ENCODE measurements at places on chromosomes 5 and 9.

GRCh38 chr9:97487107-97487506 is 14.4 kb upstream of the TMOD1 start:
- DNase-seq, result no peak

DNA sequence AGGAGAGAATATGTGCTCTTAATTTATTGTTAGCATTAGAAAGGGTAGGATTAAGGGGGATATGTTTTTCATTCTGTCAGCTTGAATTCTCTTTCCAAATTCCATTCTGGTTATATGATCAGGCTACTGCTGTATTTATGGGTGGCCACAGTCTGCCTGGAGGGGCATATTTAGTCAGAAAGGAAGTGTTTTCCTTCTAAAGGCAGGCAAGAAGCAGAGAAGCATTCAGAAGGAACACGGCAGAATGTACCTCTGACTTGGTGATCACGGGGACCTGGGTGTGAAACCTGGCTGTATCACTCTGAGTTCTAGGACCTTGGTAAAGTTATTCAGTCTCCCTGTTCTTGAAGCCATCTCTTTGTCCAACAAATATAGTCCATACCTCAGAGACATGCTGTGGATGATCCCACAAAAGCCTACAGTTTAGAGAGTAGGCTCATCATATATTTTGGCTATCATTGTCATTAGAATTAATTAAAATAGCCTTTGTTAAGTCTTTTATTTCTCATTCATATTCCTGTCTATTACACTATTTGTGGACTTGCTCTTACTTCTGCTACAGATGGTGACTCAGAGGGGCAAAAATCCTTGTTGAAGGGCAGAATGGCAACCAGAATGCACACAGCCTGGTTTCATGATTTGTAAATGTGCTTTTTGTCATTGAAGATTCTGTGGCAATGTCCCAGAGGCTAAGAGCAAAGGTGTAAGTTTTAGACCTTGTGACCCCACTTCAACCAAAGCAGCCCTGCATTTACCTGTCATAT is 2.7 kb downstream of the TNC start:
- no peak for DNase-seq

DNA sequence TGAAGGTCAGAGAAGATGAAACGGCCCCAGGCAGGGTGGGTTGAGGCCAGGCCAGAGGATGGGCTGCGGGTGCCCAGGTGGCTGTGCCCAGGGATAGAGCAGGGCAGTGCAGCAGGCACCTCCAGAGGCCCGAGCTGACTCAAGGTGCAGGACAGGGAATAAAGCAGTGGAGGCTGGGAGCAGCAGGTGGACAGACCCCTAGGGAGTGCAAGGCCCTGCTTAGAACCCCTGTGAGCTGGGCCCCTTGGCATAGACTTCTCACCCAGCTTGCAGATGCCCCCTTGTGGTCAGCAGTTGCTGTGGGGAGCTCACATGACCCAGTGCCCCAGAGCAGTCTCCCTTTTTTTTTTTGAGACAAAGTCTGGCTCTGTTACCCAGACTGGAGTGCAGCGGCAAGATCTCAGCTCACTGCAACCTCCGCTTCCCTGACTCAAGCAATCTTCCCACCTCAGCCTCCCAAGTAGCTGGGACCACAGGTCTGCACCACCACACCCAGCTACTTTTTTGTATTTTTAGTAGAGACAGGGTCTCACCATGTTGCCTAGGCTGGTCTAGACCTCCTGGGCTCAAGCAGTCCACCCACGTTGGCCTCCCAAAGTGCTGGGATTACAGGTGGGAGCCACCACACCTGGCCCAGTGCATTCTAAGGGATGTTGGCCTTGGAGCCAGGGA is 118.8 kb downstream of the WNK2 start:
- peak; percentile 5 for DNase-seq

- DNase-seq, result no peak
Observed at GRCh38 chr9:90296539-90296938, 346.1 kb downstream of the DIRAS2 start.

DNA sequence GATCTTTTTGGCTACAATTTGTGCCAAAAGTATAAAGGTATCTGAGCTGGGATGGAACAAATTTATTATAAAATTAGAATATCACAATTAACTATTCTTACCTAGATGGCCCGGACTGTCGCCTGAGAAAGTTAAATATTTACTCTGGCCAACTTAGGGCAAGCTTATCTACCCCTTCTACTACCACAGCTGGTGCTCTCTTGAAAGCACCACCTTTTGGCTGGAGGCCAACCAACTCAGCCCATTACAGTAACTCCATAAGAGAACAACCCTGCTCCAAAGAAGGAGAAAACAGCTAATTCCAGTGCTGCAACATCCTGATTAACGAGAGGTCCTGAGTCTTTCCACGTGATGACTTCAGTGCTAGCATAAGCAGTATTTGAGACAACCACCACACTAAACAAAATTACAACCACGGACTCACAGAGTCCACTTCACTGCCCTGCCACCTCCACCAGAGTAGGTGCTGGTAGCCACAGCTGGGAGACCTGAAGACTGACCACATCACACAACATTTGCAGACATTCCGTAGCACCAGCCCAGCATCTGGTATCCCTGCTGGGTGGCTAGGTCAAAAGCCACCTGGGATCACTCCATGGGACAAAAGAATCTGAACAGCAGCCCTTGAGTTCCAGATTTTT is 43.2 kb downstream of the RGMB start:
- peak; percentile 44 for DNase-seq

DNA sequence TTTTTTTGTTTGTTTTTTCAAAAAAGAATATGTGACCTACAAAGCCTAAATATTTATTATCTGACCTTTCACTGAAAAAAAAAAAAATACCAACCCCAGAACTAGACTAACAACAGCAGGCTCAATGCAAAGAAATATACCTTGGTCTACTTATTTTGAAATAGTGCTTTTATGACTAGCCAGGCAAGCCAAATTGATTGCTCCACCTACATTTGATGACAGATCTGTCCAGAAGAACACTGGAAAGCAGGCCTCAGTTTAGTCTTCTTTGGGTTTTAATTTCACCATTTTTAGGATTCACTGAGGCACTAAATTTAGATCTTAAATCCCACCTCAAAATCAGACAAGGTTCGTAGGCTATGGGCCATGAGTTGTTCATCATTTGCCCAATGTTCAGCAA is 97.3 kb downstream of the PLPP1 start:
- DNase-seq, result no peak

DNA sequence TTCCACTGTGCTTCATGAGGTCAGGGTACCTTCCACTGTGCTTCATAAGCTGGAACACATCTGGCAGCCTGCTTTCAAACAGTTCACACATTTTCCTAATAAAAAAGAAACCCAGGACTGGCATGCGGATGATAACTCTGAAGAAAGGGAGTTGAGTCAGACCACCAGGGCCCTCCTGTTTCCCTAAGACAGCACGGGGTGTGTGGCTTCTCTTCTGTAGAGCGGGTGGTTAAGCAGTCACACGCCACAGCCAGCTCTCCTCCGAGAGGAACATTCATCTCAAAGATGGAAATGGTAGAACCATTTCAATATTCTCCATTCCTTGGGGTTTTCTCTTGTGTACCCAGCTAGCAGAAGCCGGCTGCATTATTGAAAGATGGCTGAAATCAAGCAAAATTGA is 128.1 kb upstream of the LMX1B start:
- no peak for DNase-seq

GRCh38 chr5:163475411-163475810 is 15.0 kb downstream of the HMMR start:
- no peak for DNase-seq

DNA sequence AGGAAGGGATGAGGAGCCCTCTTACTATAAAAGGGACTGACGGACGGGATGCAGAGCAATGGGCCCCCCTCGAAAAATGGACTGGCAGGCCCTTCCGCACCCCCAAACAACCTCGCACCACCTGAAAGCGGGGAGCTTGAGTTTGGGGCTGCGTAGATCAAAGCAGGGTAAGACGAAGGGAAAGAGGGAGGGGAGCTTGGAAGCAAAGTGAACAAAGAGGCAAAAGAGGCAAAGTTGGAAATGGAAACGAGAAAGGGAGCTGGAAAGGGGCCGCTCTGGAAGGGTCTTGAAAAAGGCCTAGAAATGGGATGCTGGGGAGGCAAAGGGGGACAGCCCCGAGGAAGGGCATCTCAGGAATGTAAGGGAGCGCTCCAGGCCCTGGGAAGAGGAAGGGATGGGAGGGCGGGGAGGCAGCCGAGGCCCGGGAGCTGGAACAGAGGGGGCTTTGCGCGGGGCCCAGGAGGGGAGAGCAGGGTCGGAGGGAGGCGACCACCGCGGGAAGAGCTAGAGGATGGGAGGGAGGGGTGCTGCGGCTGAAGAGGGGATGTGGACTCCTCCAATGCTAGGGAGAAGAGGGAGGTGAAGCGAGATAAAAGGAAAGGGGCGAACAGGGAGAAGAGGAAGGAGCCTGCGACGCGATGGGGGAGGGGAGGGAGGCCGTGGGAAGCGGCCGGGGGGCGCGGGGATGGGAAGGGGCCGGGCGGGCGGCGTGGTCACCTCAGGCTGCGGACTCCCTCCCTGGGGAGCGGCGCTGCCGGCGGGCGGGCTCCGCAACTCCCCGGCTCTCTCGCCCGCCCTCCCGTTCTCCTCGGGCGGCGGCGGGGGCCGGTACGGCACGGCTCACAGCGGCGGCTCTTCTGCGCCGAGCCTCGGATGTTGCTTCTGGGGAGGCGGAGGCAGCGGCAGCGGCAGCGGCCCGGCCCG is 577 bp downstream of the RNF145 start:
- peak; percentile 22 for DNase-seq

DNA sequence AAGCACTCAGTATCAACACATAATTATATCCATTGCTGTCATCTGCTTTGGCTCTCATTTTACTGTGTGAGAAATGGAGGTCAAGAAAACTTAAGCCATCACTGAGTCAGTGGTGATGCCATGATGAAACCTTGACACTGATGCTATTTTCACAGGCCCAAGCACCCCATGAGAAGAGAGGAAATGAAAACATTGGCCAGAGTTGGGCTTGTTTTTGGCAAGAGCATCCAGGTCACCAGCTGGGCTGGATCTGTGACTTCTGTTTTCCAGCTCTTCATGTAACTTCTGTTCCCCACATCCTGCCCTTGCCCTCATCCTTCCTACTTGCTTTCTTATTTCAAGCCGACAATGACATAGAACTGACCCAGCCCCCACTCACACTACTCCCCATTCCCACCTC is 10.0 kb downstream of the LCP2 start:
- no peak for DNase-seq

- no peak for DNase-seq
Observed at GRCh38 chr5:81849770-81850367, 99.0 kb upstream of the SSBP2 start.

GRCh38 chr5:127353796-127354195 is 63.2 kb downstream of the MEGF10 start:
- DNase-seq, result no peak

- no peak for DNase-seq
Observed at GRCh38 chr9:108296056-108296455, 559.7 kb downstream of the ACTL7B start.

DNA sequence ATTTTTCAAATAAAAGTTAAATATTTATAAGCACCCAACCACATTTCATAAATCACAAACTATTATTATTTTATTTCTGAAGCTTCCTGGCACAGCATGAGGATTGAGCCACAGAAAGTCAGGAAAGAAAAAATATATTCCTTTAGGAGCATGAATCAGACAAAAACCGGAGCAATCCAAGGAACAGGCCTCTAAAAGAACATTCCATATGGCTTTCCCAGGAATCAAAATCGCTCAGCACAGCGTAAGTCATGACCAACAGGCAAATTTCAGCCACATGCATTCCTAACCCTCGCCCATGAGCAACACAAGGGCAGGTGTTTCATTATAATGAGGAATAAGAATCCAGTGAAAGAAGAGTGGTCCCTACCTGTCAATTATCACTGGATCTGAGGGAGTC is 26.7 kb downstream of the EBF1 start:
- DNase-seq, result no peak

DNA sequence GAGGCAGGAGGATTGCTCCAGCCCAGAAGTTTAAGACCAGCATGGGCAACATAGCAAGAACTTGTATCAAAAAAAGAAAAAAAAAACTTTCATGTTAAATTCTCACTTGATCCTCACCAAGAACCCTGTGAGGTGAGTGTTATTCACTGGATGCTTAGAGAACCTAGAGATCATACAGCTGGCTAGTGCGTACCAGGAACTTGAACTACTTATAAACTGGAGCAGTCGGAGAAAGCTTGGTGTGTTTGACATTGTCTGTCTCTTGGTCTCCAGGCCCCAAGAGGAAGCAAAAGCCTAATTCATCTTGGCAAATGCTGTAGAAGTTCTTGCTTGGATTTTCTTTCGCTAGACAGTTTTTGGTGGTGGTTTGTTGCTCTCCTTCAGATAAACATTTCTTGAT is 18.1 kb downstream of the TJP2 start:
- no peak for DNase-seq

Data from NCI-H1417 (cell line).